Tongue (tissue), 3 donors: ENCODE measurements at places on chromosomes 7 and 10. TPM values are rescaled to one million over a fixed set of nuclear protein-coding genes. Genes with fewer than 3 reads are reported as not detected.

The LDB3 gene
- total RNA-seq: 314 TPM

The TMEM236 gene
- total RNA-seq: 0.10 TPM

The KIAA1549 gene
- total RNA-seq: 5.8 TPM

The ADRB1 gene
- 0.10 TPM for total RNA-seq

The PNLIPRP3 gene
- total RNA-seq: not detected

The ZNF425 gene
- 4.7 TPM for total RNA-seq

The CDK14 gene
- 29.3 TPM for total RNA-seq

The TEX47 gene
- total RNA-seq: not detected

The RNF148 gene
- 3.2 TPM for total RNA-seq

The LRRC18 gene
- not detected for total RNA-seq

The AOC1 gene
- not detected for total RNA-seq

The GRK5 gene
- total RNA-seq: 26.2 TPM

The CALML5 gene
- 0.41 TPM for total RNA-seq

The EMX2 gene
- 1.9 TPM for total RNA-seq

The AKR1C4 gene
- total RNA-seq: not detected

GRCh38 chr7:518630-519483, 789 bp downstream of the PDGFA start:
- DNase-seq: peak; percentile 90

GRCh38 chr7:116577320-116577871, 52.6 kb downstream of the CAV1 start:
- DNase-seq: no peak

GRCh38 chr10:126969310-126969709, 64.1 kb downstream of the DOCK1 start:
- no peak for DNase-seq

DNA sequence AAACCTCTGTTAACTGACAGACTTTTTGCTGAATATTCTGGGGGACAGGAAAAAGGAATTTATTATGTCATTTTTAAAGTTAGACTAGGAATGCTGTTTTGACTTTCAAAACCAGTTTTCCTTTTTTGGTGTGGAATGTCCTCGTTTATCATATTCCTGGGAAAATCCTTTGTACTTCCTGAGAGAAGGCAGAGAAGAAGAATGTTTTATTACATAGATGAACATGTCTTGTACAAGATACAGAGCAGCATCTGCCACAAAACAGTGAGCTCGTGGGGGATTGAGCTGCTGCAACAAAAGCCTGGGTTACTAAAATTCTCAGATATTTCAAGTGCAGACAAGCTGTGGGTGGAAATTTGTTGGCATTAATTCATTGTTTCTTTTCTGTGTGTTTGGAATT, 20.2 kb downstream of the MCU start:
- no peak for DNase-seq

- peak; percentile 58 for DNase-seq
These were observed 25.9 kb upstream of the RNF32 start for GRCh38 chr7:156614434-156615264.

DNA sequence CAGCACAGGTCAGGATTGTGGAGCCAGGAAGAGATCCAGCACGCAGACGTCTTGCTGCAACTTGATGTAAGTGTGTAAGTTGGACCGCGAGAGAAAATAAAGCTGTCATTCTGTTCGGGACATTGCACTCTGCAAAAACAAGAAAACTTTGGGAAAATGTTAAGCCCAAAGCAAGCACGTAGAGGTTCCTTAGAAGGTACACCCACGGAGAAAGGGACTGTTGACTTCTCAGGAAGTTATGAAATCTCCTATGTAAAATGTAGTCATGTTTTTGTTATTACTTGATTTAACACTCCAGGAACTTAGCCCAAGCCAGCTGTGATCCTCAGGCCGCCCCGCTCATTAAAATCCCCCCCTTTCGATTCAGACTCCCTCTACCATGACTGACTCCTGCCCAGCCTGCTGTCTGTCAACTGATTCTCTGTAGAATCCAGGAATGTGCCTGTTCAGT, 196.1 kb upstream of the TCF7L2 start:
- DNase-seq: peak; percentile 53

- no peak for DNase-seq
These were observed 516.3 kb upstream of the MKI67 start for GRCh38 chr10:128642502-128642901.

- DNase-seq: no peak
These were observed 244.9 kb upstream of the LRRTM3 start for GRCh38 chr10:66680886-66681285.

GRCh38 chr7:147803606-147804005, 787.0 kb upstream of the C7orf33 start:
- peak; percentile 32 for DNase-seq

DNA sequence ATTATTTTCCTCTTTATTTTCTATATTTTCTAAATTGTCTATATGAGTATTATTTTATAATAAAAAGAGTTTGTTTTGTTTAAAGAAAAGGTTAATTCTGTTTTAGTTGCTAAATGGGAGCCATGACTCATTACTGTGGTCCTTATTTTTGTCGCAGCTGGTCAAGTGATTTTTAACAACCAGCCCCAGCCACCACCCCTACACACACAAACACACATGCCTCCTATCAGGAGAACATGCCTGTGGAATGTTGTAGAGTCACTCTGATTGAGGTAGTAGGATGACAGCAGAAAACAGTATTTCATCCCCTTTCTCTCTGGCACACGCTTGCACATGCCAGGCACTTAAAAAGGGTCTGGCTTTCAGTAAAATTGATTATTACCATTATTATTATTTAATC, 68.6 kb upstream of the GDF10 start:
- no peak for DNase-seq

- no peak for DNase-seq
These were observed 39.4 kb downstream of the ADRB1 start for GRCh38 chr10:114083040-114083439.

DNA sequence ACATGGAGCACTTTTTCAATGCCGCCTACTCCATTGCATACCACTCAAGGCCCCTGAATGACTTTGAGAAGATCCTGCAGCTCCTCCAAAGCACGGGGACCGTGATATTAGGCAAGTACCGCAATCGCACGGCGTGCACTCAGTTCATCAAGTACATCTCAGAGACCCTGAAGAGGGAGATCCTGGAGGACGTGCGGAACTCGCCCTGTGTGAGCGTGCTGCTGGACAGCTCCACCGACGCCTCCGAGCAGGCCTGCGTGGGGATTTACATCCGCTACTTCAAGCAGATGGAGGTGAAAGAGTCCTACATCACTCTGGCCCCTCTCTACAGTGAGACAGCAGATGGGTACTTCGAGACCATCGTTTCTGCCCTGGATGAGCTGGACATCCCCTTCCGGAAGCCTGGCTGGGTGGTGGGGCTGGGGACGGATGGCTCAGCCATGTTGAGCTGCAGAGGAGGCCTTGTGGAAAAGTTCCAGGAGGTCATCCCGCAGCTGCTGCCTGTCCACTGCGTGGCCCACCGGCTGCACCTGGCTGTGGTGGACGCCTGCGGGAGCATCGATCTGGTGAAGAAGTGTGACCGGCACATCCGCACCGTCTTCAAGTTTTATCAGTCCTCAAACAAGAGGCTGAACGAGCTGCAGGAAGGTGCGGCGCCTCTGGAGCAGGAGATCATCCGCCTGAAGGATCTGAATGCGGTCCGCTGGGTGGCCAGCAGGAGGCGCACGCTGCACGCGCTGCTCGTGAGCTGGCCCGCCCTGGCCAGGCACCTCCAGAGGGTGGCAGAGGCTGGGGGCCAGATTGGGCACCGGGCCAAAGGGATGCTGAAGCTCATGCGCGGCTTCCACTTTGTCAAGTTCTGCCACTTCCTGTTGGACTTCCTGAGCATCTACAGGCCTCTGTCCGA, 12.7 kb upstream of the ATP6V0E2 start:
- no peak for DNase-seq

DNA sequence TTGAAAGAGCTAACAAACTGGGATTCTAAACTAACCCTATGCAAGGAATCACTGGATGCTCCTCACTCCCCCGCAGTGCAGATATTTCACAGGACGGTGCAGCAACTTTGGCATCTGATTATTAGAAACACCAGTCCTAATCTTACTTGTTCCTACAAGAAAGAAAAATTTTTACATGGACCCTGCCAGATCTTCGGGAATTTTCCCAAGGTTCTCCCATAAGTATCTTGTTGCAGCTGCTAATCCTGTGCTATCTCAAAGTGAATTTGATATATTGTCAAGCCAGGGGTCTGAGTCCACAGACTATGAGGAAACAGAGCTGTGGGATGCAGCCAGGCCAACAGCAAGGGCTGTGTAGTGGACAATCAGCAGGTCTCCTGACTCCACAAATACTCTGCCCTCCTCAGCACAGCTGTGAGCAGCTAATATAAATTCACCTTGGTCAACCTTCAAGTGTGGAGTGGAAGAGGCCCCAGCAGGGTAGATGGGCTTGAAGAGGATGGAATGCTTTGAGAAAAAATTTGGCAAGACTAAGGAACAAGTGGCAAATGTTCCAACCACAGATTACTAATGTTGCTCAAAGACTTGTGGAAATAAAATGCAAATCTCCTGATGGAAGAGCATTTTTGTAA, 25.6 kb downstream of the VSTM4 start:
- peak; percentile 72 for DNase-seq

GRCh38 chr7:134527979-134528371, 608 bp downstream of the AKR1B10 start:
- DNase-seq: peak; percentile 94

DNA sequence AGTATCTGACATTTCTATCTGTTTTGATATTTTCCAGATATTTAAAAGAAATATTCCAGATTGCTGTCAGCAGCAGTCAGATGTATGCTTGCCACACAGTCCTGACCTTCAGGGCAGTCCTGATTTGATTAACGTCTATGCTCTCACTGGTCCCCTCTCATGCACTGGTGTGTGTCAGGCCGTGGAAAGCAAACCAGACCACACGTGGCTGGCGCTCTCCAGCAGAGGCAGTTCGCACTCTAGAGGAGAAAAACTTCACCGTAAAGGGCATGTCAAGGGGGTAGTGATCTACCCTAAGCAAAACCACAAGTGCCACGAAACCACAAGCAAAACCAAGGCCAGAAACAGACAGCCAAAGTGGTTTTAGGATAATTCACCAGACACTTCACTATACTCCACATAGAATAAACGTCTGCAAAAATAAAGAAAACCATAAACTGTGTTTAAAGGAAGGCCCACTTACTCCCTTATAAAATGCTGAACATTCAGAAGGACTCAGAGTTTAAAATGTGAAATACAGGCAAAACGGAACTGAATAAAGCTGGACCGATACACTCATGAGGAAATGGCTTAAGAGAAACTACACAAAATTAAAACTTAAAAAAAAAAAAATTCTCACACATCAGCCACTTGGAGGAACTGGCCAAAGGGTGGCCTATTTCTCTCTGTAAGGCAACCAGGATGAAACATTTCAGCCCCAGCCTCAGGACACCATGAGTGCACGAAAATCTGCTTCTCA, 26.4 kb downstream of the PARP12 start:
- no peak for DNase-seq

GRCh38 chr10:103278537-103278823, 1.5 kb downstream of the INA start:
- DNase-seq: no peak

DNA sequence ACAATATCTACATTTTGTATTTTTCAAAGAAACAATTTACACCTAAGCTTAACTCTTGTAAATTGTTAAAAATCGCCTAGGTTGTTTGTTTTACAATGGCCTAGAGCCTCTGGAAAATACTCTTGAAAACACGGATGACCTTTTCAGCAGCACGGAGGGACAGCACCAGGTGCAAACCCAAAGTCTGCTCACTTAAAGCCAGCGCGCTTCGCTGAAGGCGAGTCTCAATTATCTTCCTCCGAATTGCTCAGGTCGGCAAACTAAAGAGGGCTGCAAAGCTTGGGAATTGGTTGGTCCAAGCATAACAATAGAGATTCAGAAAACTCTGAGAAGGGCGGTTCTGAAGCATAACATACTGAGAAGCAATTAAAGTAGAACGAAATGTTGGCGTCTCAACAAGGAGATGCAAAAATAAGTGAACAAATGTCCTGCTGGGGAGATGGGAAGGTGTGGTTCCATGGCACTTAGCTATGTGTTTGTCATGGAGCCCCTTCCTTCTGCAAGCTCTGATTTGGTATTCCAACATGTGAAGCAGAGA, 139.9 kb upstream of the PITRM1 start:
- peak; percentile 73 for DNase-seq

GRCh38 chr7:10212649-10213048, 761.0 kb upstream of the PHF14 start:
- no peak for DNase-seq

- no peak for DNase-seq
These were observed 44.3 kb downstream of the ARL4A start for GRCh38 chr7:12731775-12732174.

DNA sequence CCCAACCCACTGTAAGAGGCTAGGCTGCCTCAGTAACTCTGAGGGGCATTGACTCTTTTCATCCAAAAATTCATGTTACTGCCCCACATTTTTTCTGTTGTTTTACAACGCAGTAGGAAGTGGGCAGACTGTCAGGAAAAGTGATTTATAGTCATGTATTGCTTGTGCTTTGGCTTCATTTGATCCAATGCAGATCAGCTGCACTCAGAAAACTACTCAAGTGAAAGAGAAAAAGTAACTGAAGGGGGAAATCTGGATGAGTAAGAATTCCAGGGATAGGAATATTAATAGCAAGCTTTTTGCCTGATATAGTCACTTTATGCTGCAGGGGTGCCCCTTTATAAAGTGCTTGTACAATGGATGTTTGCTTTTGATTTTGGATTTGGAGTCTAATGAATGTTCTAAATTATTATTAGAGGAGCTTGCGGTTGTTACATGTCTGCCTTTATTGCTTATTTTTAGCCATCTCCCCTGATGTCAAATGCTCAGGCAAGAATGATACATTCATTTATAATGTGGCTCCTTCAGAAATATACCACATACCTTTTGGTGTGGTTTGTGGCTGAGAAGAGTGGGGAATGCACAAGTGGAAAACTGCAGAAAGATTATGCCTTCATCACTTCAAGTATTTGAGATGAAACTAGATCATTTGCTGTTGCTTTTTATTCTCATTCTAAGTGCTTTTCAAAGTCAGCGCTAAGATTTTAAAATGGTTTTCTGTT, 86.1 kb downstream of the EGFR start:
- no peak for DNase-seq

GRCh38 chr7:134289423-134289822, 27.3 kb downstream of the SLC35B4 start:
- DNase-seq: peak; percentile 10
